ENCODE measurements at places on chromosomes 16 and 17. TPM values are rescaled to one million over a fixed set of nuclear protein-coding genes. Genes with fewer than 3 reads are reported as not detected.

DNA sequence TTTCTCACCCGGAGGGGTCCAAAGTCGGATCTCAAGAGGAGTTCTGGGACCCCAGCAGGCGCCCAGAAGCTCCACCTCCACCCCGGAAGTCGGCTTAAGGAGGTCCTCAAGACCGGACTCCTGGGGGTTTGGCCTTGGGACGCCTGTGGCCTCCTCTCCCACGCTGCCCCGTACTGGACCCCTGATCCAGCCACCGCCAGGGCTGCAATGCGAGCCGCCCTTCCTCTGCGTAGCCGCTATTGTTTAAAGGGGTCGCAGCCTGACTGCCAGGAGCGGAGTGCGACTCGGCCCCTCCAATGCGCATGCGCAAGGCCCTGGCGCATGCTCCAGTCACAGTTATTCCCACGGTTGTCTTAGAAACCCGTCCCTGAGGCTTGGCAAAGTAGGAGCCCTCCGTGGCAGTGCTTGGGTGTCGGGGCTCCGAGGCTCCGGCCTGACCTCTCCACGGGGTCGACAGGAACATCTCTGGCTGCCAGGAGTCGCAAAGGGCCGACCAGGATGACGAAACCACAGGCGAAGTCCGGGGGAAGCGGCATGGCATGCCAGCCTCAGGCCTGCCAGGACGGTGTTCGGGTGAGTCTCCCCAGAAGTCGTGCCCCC is 719.0 kb downstream of the KCNJ18 start:
- DNase-seq, result no peak
- H3K4me3 ChIP-seq, result no peak overlapping the region
- no peaks in the 10 kb centered on the region for H3K27me3 ChIP-seq
- H3K36me3 ChIP-seq, result no peaks in the 10 kb centered on the region

DNA sequence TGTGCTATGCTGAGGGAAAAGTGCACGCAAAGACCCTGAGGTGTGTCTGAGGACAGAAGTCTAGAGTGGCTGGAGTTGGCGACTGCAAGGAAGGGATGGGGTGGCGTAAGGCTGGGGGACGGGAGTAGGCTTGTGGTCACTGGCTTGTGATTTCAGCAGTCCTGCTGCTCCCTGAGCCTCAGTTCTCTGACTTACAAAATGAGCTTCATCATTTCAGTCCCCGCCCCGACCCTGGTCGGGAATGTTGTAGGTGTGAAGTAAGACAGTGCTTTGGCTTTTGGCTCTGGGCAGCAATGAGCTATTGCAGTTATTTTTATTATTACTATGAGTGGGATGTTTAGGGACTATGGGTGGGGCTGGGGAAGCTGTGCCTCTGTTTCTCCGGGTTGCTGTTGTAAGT is 8.6 kb downstream of the ADGRG1 start:
- H3K27me3 ChIP-seq, result no peaks in the 10 kb centered on the region
- no peaks in the 10 kb centered on the region for H3K36me3 ChIP-seq
- H3K27ac ChIP-seq, result peak overlapping the region; percentile 54
- DNase-seq, result peak; percentile 71
- no peak overlapping the region for H3K4me3 ChIP-seq

GRCh38 chr16:10312784-10313724 is 72.8 kb upstream of the ATF7IP2 start:
- no peak overlapping the region for H3K27ac ChIP-seq
- no peak overlapping the region for H3K4me3 ChIP-seq
- no peak for DNase-seq

- H3K4me1 ChIP-seq, result no peaks in the 10 kb centered on the region
- DNase-seq, result no peak
- no peaks in the 10 kb centered on the region for H3K36me3 ChIP-seq
- H3K27ac ChIP-seq, result peak overlapping the region; percentile 87
- H3K27me3 ChIP-seq, result no peaks in the 10 kb centered on the region
Observed at GRCh38 chr17:44557651-44558285, 484 bp downstream of the FZD2 start.

- no peak for DNase-seq
- no peaks in the 10 kb centered on the region for H3K36me3 ChIP-seq
- H3K4me3 ChIP-seq, result peak overlapping the region; percentile 47
- H3K27me3 ChIP-seq, result no peaks in the 10 kb centered on the region
- H3K4me1 ChIP-seq, result peaks cover 21% of the 10 kb centered on the region
Observed at GRCh38 chr17:9003355-9004131, 17.8 kb upstream of the NTN1 start.

DNA sequence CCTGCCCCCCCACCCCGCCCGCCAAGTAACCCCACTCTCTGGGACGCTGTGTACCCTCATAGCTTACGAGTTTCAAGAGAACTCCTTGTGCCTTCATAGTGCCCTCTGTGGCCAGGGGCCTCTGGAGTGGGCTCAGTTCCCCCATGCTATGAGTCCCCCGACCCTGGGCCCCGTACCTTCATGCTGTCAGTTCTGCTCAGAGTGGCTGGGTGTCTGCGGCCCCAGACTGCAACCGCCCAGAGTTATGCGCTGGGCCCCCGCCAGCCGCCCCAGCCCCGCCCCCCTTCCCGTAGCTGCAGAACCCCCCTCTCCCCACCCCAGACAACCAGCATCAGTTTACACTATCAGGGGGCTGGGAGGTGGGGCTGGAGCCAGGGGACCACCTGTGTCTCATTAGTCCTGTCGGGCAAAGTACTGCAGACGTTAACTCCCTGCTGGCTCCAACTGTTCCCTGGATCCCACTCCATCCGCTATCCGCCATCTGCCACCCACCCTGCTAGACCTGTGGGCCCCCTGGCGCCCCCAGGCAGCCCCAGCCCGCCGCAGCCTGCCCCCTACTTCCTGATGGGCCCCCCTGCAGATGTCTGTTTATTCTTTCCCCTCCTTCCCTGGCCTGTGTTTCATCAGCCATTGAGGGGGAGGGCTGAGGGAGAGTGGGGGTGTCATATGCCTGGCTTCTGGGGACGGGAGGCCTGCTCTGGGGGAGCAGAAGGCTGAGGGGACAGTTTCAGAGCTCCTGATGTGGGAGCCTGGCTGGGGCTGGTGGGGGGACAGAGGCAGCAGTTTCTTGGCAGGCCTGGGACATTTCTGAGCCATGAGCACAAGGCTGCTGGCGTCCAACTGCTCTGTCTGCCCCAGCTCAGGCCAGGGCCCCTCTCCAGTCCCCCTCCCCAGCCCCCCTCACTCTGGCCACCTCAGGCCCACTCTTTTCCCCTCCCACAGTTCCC is at the start of gene MFAP4:
MFAP4 (minus strand) TSS at position 217 of the 947 bp plus-strand sequence; CDS start at position 182, 35 bp downstream.
- peak; percentile 81 for DNase-seq
- no peaks in the 10 kb centered on the region for H3K27me3 ChIP-seq
- peaks cover 19% of the 10 kb centered on the region for H3K36me3 ChIP-seq
- H3K4me3 ChIP-seq, result peak within 1 kb of the TSS; percentile 46
- peaks cover 65% of the 10 kb centered on the region for H3K4me1 ChIP-seq

GRCh38 chr17:57009737-57010445 is 32.0 kb downstream of the SCPEP1 start:
- peak; percentile 67 for DNase-seq
- no peaks in the 10 kb centered on the region for H3K36me3 ChIP-seq
- H3K27ac ChIP-seq, result no peak overlapping the region

DNA sequence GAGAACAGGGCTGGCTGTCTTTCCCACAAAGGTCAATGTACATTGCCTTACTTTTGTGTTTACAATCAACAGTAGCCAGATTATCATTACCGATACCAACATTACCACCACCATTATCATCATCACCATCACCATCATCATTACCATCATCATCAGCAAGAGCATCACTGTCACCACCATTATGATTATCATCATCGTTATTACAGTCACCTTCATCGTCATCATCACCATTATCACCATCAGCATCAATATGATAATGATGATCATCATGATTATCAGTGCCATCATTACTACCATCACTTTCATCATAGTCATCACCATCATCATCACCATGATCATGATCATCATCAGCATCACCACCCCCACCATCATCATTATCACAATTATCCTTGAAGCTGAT is 43.3 kb upstream of the RBFOX1 start:
- H3K4me3 ChIP-seq, result no peak overlapping the region
- H3K27ac ChIP-seq, result no peak overlapping the region
- DNase-seq, result no peak
- H3K4me1 ChIP-seq, result no peaks in the 10 kb centered on the region

- H3K36me3 ChIP-seq, result no peaks in the 10 kb centered on the region
- peaks cover 4% of the 10 kb centered on the region for H3K4me1 ChIP-seq
- H3K27me3 ChIP-seq, result no peaks in the 10 kb centered on the region
- no peak overlapping the region for H3K4me3 ChIP-seq
- DNase-seq, result no peak
Observed at GRCh38 chr17:19261426-19261825, 24.3 kb downstream of the EPN2 start.

DNA sequence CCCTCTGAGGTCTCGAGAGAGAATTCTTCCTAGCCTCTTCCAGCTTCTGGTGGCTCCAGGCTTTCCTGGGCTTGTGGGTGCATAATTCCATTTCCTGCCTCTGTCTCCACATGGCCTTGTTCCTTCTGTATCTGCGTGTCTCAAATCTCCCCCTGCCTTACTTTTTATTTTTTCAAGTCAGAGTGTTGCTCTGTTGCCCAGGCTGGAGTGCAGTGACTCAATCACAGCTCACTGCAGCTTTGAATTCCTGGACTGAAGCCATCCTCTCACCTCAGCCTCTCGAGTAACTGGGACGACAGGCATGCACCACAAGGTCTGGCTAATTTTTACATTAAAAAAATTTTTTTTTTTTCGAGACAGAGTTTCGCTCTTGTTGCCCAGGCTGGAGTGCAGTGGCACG is 120.6 kb downstream of the SHISA9 start:
- H3K4me1 ChIP-seq, result no peaks in the 10 kb centered on the region

GRCh38 chr16:46607529-46607928 is 13.7 kb downstream of the SHCBP1 start:
- no peaks in the 10 kb centered on the region for H3K27me3 ChIP-seq
- no peak overlapping the region for H3K4me3 ChIP-seq
- H3K27ac ChIP-seq, result no peak overlapping the region
- no peaks in the 10 kb centered on the region for H3K4me1 ChIP-seq
- no peaks in the 10 kb centered on the region for H3K36me3 ChIP-seq
- no peak for DNase-seq

DNA sequence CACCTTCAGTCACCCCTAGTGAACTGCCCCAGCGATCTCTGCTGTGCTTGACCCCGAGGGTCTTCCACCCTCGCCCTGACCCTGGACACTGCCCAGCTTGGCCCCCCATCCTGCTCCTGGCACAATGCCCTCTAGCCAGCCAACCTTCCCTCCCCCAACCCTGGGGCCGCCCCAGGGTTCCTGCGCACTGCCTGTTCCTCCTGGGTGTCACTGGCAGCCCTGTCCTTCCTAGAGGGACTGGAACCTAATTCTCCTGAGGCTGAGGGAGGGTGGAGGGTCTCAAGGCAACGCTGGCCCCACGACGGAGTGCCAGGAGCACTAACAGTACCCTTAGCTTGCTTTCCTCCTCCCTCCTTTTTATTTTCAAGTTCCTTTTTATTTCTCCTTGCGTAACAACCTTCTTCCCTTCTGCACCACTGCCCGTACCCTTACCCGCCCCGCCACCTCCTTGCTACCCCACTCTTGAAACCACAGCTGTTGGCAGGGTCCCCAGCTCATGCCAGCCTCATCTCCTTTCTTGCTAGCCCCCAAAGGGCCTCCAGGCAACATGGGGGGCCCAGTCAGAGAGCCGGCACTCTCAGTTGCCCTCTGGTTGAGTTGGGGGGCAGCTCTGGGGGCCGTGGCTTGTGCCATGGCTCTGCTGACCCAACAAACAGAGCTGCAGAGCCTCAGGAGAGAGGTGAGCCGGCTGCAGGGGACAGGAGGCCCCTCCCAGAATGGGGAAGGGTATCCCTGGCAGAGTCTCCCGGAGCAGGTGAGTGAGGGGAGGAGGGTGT is at the start of gene TNFSF13:
TNFSF13 (plus strand) TSS at position 207 of the 776 bp plus-strand sequence; CDS start at position 497, 290 bp downstream.
- peaks cover 7% of the 10 kb centered on the region for H3K36me3 ChIP-seq
- no peak for DNase-seq
- peaks cover 62% of the 10 kb centered on the region for H3K4me1 ChIP-seq
- peak within 1 kb of the TSS; percentile 86 for H3K27ac ChIP-seq

- H3K27ac ChIP-seq, result peak overlapping the region; percentile 95
- H3K27me3 ChIP-seq, result no peaks in the 10 kb centered on the region
- DNase-seq, result no peak
- H3K36me3 ChIP-seq, result no peaks in the 10 kb centered on the region
- H3K4me3 ChIP-seq, result peak overlapping the region; percentile 54
Observed at GRCh38 chr17:7549401-7550055, 670 bp downstream of the TNFSF12 start.

- no peak overlapping the region for H3K4me3 ChIP-seq
- H3K36me3 ChIP-seq, result no peaks in the 10 kb centered on the region
- no peaks in the 10 kb centered on the region for H3K27me3 ChIP-seq
- H3K4me1 ChIP-seq, result no peaks in the 10 kb centered on the region
Observed at GRCh38 chr17:17605729-17606088, 14.2 kb upstream of the PEMT start.

- H3K4me1 ChIP-seq, result no peaks in the 10 kb centered on the region
- H3K27me3 ChIP-seq, result no peaks in the 10 kb centered on the region
- no peak overlapping the region for H3K27ac ChIP-seq
- DNase-seq, result no peak
Observed at GRCh38 chr16:8075271-8075670, 515.0 kb downstream of the TMEM114 start.

- H3K4me1 ChIP-seq, result peaks cover 11% of the 10 kb centered on the region
- H3K36me3 ChIP-seq, result no peaks in the 10 kb centered on the region
- H3K27ac ChIP-seq, result no peak overlapping the region
- H3K27me3 ChIP-seq, result no peaks in the 10 kb centered on the region
Observed at GRCh38 chr17:77869665-77870132, 88.8 kb upstream of the TNRC6C start.

GRCh38 chr16:23155445-23156049 is 6.3 kb upstream of the USP31 start:
- H3K36me3 ChIP-seq, result no peaks in the 10 kb centered on the region
- H3K27me3 ChIP-seq, result no peaks in the 10 kb centered on the region
- no peaks in the 10 kb centered on the region for H3K4me1 ChIP-seq
- H3K4me3 ChIP-seq, result no peak overlapping the region
- no peak for DNase-seq

GRCh38 chr16:85171759-85172454 is 59.6 kb upstream of the CIBAR2 start:
- no peaks in the 10 kb centered on the region for H3K36me3 ChIP-seq
- DNase-seq, result no peak
- no peaks in the 10 kb centered on the region for H3K27me3 ChIP-seq
- H3K27ac ChIP-seq, result peak overlapping the region; percentile 39
- peak overlapping the region; percentile 15 for H3K4me3 ChIP-seq

DNA sequence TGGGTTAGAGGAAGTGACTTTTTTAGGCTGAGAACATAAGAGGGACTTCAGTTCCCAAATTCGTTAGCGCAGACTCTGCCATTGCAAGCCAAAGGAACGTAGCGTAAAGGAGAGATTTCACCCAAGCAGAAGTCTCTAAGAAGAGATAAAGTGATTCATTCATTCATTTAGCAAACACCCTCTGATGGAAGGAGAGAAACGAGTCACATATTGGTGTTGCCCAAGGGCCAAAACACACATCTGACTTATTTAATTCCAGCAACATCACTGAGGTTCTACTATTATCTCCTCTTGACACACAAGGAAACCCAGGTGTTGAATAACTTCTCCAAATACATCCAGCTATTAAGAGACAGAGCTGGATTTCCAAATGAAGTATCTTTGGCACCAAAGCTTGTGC is 85.7 kb upstream of the CACNG3 start:
- H3K4me1 ChIP-seq, result no peaks in the 10 kb centered on the region
- no peak overlapping the region for H3K27ac ChIP-seq
- H3K27me3 ChIP-seq, result no peaks in the 10 kb centered on the region
- H3K36me3 ChIP-seq, result no peaks in the 10 kb centered on the region
- DNase-seq, result no peak
- no peak overlapping the region for H3K4me3 ChIP-seq

The SLC6A2 gene
- total RNA-seq, result not detected

The RAP1GAP2 gene
- 22.4 TPM for total RNA-seq

The SERPINF2 gene
- total RNA-seq, result 1.0 TPM

The CHTF18 gene
- total RNA-seq, result 2.3 TPM

The SYT17 gene
- 1.8 TPM for total RNA-seq

The MYH4 gene
- not detected for total RNA-seq

The CDH11 gene
- total RNA-seq, result 51.6 TPM

The TMC8 gene
- total RNA-seq, result 1.0 TPM

Data from right atrium auricular region (tissue), 2 donors.